SK-N-MC (cell line): ENCODE measurements at places on chromosomes 3 and 15.
A peak's percentile ranks its signal among the peaks of the same experiment; 100 is the strongest.

DNA sequence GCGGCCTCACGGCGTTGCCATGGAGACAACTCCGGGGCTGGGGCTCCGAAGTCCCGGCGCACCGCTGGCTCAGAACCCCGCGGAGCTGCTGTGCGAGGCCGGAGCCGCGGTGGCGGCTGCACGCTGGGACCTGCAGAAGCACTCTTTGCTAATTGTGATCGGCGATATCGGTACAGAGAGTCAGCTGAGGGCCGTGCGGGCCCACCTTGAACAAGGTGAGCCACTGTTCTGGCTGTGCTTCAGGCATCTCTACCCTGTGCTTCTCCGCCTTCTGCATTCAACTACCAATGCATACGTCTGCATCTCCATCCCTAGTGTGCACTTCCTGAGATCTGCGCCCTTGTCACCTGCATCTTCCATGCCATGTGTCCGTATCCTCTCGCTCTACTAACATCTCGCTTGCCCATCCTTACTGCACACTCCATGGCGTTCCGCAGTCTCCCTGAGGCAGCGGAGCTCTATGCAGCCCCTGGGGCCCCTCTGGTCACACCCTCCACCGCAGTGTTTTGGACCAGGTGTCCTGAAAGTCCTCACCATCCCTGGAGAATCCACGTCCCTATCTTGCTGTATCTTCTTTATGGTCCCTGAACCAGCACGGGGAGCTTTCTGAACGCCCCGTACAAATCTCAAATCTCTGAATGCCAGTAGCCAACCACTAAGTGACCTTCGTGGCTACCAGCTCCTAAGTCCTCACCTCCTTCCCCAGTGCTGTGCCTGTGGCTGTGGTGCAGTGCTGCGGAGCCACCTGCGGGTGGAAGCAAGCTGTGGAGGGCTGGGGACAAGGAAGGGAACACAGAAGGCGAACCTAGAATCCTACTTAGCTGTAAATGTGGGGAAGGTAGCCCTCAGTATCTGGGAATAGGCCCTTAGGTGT lies 6.2 kb upstream of the MAP1A start:
- no peak for DNase-seq

DNA sequence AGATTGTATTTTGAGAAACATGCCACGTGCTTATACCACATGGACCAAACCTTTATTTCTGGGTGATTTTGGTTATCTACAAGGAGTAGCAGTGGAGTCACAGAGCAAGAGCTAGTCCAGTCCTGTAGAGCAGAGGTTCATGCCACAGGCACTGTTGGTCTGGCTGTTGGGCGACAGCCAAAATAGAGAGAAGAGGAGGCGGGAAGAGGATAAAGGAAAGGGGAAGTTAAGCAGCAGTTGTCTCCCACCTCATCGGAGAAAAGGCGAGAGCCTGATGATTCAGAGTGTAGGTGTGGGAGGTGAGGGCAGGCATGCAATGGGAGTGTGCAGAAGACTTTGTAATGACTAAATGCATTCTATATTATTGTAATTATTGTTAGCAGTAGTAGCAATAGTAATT lies 237.5 kb upstream of the ROPN1 start:
- no peak for DNase-seq

DNA sequence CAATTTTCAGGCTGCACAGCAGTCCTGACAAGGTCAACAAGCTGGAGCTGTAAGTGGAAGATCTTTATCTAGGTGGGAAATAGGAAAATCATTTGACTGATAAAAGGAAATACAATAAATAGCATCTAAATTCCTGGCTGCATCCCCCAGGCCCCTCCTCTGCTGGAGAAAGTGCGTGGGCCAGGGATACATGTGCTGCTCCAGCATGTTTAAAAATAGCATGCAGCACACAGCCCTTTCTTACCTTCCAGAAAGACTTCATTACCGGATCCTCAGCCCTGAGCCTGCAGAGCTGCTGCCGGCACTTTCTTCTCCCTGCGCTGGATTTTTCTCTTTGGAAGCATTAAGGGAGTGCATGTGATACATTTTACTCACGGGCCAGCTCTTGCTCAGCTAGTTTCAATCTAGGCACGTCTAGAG lies 77.3 kb downstream of the HMG20A start:
- DNase-seq = no peak

GRCh38 chr3:73364517-73364916 lies 260.2 kb downstream of the PDZRN3 start:
- no peak for DNase-seq

- no peak for DNase-seq
Measured at GRCh38 chr15:39530480-39531342, 50.2 kb upstream of the THBS1 start.

- DNase-seq = no peak
Measured at GRCh38 chr3:9781551-9781950, 10.7 kb downstream of the TADA3 start.

DNA sequence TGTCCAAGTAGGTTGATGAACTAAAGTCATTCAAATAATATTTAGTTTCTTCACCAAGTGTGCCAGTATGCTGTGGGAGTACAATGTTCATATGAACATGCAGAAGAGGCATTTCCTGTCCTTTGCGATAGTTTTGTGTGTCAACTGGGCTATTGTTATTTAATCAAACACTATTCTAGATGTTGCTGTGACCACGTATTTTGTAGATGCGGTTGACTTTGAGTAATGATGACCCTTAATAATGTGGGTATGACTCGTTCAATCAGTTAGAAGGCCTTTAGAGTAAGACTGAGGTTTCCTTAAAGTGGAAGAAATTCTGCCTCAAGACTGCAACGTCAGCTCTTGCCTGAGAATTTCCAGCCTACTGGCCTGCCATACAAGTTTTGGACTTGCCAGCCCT lies 470.7 kb upstream of the CBLB start:
- no peak for DNase-seq

DNA sequence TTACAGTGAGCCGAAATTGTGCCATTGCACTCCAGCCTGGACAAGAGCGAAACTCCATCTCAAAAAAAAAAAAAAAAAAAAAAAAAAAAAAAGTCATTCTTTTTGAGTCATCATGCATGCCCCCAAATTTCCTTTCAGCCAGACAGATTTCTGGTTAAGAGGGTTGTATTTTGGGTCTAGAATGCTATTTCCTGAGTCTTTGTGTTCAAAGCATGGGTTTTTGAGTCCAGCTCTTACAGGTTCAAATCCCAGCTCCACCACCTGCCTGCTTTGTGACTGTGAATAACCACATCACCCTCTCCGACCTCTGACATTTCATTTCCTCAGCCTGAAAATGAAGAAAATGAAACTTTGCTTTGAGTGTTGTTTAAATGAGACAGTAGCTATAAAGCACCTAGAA lies 9.3 kb upstream of the C15orf61 start:
- no peak for DNase-seq

DNA sequence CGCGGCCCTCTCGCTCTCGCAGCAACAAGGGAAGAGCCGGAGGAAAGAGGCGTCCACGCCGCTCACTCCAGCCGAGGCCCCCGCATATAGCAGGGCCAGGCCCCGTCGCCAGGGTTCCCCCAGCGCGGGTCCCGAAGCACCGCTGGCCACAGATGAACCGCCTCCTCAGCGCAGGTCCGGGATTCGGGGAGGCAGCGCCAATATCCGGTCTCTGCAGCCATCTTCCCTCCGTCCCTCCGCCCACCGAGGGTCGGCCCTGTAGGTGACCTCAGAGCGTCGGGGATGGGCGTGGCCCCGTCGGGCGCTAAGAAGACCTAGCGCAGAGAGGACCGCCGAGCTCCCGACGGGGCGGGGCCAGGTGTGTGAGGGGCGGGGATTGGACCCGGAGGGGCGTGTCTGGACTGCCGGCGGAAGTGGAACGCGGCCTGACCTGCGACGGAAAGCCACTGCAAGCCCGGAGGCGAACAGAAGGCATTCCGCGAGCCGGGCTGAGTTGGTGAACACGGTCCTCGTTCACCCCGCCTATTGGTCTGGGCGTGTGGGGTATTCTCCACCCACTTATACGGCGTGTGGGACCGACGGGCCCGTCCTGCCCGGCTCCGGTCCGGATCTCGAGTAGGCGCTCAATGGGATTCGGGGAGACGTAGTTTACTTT lies 26.8 kb upstream of the MTHFS start:
- peak; percentile 32 for DNase-seq

DNA sequence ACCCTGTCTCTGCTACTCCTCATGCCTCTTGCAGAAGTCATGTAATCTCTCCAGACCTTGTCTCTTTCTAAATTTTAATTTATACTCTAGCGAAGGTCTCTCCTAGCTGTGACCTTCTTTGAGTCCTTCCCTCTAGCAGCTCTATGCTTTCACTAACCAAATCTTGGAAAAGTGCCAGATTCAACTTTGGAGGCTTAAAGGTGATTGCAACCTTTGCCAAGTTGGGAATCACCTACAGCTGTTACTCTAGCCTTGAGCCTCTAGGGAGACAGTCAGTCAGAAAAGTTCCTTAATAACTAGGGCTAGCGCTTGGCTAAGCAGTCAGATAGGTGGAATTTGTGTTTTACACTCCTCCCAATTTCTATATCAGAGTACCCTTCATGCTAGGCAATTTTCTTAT lies 46.1 kb upstream of the ABI3BP start:
- no peak for DNase-seq

- DNase-seq = no peak
Measured at GRCh38 chr15:27238209-27238608, 267.2 kb downstream of the GABRG3 start.

DNA sequence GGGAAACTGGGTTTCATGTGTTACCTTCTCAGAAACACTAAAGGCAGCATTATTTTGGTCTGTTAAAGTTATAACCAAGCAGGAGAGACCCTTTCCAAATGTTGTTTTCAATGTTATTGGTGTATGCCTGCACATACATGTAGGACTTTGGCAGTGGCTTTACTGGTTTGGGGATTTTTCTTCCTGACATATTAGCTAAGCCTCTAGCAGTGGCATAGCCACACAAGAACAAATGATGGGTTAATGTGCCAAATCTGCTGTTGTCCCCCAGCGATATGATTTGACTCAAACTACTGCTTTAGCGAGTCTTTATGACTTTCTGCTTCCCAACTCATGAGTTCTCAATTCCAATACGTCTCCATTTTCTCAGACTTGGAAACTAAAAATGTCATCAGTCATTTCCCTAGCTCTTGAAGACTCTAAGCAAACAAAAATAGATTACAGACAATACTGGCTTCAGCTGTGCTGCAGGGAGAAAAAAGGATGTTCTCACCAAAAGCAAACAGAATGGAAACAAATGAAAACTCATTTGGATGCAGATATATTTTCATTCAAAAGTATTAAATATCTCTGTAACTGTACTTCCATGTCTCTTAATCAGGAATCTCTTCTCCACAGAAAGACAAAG lies 29.6 kb downstream of the TPM1 start:
- no peak for DNase-seq

DNA sequence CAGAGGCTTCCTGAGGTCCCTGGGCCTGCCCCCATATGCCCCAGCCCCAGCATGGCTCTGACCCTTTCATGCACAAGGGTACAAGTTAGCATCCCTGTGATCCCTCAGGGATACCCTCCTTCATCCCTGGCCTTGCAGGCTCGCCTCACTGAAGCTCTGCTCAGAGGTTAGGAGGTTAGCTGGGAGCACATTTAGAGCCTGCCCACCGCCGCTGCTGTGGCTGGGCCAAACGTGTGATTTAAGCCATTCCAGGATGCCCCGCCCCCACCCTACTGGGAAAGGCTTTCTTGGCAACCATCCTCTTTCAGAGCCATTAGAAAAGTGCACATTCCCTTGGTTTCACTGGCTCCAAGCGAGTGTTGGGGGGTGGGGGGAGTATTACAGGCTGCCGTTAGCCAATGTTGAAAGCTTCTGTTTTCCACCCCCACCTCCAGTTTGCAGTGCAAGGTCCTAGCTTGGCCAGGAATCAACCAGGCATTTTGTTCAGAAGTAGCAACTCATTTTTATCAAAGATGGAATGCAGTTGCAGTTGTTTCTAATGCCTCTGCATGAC lies 6.3 kb upstream of the HES1 start:
- DNase-seq = no peak

DNA sequence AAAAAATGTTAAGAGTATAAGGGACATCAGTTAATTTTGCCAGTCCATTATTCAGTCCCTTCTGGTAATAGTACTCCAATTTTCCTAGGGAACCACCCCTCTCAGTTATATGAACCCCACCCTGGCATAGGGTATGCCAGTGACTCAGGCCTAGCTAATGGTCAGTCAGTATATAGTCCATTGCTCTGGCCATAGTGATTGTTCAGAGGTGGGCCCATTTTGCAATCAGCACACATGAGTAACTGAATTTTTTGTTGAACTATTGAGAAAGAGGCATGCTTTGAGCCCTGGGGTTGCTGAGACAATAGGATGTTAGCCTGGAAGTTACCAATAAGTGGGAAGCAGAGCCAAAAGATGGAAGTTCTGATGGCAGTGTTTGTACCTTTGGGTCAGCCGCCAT lies 4.1 kb downstream of the LRCH3 start:
- DNase-seq = no peak

DNA sequence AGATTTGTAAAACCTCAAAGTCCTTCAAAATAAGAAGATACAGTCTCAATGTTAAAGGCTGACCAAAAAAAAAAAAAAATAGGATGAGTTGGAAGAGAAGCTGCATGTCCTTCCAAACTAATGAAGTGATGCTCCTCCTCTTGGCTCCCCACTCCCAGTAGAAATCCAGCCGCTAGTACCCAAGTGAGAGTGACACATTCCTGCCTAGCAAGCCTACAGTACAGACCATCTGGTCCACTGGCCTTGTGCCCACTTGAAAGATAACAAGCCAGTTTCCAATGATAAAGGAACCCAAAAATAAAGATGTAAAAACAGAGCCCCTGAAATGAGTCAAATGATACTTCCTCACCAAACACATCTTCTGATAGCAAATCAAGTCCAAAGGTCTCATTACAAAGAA lies 258.7 kb upstream of the NSMCE3 start:
- DNase-seq = no peak

DNA sequence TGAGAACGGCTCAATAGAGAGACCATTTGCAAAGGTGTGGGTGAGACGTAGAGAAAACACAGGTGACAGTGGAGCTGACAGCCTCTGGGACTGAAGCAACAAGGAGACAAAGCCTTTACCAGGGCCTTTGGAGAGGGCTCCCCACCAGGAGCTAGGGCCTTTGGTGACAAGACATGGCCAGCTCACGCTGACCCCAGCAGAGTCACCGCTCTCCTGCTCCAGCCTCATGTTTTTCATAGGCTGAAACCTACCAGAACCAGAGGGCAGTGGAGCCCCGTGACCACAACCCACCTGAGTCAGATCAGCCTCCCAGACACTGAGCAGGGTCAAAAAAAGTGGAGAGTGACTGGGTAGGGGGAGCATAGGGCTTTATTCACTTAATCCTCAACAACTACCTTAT lies 214.7 kb downstream of the SHQ1 start:
- DNase-seq = no peak

DNA sequence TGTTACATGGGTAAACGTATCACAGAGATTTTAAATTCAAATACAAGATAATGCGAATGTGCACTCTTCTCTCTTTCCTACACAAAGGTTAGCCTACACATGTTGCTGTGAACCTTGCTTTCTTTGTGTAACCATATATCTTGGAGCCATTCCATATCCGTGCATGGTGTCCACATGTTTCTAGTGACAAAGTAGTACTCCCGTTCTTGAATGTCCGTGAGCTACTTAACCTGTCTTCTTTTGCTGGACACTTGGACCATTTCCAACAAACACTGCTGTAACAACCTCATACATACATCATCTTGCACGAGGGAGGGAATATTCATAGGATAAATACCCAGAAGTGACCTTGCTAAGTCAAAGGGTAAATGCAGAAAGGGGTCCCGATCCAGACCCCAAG lies 75.0 kb downstream of the STRIT1 start:
- DNase-seq = no peak
